ENCODE measurements at places on chromosomes 16 and 17.
A peak's percentile ranks its signal among the peaks of the same experiment; 100 is the strongest.

GRCh38 chr16:19808061-19808641 is 76.5 kb downstream of the GPRC5B start:
- DNase-seq = no peak

- no peak for DNase-seq
Observed at GRCh38 chr17:29240477-29240876, 6.2 kb upstream of the CRYBA1 start.

DNA sequence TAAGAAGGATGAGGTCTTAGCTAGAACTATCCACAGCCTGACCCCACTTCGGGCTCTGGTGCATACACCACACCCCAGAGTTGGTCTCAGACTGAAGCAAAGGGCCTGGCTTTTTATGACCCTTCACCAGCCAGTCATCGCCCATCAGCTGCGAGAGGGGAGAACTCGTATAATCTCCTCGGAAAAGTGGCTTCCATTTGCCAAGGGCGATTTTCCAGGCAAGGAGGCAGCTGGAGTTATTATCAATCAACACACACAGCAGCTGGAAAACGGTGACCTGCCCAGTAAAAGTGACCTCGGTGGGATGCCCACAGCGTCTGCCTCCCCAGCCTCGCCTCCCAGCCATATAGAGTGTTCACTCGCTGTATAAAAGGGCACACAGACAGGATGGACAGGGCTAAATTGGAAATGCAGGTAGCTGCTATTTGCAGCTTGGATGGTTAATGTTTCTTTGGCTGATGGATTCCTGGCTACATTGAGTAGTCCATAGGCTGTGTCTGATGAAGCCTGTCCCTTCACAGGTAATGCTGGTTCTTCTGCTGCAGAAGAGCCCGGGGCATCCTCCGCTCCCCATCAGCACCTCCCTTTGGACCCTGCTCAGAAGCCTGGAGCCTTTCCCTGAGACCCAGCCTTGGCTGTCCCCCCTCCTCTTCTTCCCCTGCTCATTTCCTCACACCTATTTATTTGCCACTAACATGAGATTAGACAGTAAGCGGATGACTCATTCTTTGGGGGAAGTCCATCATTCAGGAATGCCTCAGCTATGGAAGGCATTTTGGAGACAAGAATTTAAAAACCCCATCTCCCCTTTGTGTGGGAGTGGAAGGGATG is 45.7 kb downstream of the TMEM186 start:
- no peak for DNase-seq

DNA sequence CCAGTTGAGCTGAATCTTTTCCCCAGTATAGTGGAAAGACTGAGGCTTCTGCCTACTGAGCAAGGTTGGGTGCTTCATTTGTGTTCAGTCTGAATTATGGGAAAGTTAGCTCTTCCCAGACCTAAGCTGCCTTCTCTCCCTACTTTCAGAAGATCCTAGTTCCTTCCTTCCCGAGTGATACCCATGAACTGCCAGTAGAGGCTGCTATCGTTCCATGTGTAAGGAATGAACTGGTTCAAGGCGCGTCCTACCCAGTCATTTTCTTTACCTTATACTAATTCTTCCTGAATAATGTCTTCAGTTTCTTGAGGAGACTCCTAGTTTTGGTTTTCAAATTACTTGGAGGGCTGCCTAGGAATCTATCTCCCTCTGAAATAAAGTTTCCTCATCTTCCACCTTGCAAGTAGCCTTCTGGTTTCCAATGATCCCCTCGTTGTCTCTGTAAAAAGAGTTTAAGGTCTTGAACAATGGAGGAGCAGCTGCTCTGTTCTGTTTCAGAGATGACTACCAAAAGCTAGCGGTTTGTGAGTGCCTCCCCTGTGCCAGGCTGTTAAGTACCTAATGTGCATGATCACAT is 934 bp upstream of the AOC2 start:
- DNase-seq = peak; percentile 33

- no peak for DNase-seq
Observed at GRCh38 chr17:58965221-58965620, 141.5 kb downstream of the TRIM37 start.

DNA sequence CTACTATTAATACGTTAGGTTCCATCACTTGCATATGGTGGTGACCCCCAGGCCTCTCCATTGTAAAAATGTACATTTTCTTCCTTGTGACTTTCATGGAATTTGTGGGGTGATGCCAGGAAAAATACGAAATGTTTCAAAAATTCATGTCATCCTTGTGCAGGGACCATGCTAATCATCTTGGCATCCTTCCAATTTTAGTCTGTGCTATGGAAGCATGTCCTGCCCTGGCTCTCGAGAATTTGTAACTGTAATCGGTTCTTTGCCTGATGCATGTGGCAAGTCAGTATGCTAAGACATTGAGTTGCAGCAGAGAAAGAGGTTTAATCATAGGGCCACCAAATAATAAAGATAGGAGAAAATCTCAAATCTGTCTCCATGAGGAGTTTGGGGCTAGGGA is 14.3 kb upstream of the GINS3 start:
- no peak for DNase-seq

- no peak for DNase-seq
Observed at GRCh38 chr16:85250147-85250463, 137.8 kb upstream of the CIBAR2 start.

DNA sequence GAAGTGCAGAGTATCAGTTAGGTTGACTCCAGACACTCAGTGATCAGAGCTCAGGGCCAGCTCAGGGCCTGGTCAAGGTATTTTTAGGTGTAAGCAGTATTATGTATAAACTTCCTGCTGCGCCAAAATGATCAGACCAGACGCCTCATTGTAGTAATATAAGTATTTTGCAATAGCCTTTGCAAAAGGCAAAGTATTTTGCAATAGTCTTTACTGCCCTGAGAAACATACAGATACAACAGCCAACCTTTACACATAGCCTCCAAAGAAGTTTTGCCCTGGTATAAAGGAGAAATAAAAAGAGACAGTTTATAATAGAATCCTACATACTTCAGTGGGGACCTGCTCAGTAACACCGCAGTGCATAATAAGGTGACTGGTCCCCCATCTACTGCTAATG is 333.0 kb upstream of the EEF2KMT start:
- DNase-seq = no peak

DNA sequence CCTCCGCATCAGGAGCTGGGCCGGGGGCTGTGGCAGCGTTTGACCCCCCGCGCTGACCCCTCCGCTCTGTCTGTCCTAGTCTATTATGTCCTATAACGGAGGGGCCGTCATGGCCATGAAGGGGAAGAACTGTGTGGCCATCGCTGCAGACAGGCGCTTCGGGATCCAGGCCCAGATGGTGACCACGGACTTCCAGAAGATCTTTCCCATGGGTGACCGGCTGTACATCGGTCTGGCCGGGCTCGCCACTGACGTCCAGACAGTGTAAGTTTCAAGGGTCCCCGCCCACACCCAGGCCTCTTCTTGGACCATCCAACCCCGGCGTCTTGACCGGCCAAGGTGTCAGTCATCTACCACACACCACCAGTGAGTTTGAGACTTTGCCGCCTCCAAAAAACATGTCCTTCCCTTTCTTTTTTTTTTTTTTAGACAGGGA is 548 bp downstream of the PSMB3 start:
- no peak for DNase-seq
